Daoy (cell line): ENCODE measurements at places on chromosomes 11 and 22. TPM values are rescaled to one million over a fixed set of nuclear protein-coding genes. Genes with fewer than 3 reads are reported as not detected.

DNA sequence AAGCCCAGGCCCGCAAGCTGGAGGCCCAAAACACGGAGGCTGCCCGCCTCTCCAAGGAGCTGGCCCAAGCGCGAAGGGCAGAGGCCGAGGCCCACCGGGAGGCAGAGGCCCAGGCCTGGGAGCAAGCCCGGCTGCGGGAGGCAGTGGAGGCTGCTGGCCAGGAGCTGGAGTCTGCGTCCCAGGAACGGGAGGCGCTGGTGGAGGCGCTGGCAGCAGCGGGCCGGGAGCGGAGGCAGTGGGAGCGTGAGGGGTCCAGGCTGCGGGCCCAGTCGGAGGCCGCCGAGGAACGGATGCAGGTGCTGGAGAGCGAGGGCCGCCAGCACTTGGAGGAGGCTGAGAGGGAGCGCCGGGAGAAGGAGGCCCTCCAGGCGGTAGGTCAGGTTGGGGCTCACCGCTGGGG lies 4.8 kb downstream of the CCDC88B start:
- no peak for DNase-seq

DNA sequence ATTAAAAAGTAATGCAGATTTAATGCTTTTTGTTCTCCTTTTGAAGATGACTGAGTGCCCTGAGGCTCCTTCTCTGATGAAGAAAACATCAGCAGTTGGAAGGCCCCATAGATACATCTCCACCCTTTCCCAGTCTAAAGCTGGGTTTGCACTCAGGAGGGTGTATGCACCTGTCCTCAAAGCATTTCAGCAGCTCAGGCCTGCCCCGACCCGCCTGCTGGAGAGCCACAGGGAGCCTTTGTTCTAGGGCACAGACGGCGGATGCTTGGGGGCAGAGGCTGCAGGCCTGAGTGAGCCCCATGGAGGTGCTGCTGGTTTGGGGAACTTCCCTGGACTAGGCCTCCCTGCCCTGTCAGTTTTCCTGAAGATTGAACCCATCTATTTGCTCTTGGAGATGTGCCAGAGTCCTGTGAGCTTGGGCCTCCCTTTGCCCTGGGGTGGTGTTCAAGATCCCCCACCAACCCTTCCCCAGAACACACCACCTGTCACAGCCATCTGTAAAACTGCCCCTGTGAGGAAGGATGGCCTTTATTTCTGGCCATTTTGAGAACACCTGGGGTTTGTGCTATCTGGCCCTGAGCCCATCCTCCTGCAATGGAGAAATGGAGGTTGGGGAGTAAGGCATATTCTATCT lies 160.0 kb downstream of the NAV2 start:
- DNase-seq: no peak

DNA sequence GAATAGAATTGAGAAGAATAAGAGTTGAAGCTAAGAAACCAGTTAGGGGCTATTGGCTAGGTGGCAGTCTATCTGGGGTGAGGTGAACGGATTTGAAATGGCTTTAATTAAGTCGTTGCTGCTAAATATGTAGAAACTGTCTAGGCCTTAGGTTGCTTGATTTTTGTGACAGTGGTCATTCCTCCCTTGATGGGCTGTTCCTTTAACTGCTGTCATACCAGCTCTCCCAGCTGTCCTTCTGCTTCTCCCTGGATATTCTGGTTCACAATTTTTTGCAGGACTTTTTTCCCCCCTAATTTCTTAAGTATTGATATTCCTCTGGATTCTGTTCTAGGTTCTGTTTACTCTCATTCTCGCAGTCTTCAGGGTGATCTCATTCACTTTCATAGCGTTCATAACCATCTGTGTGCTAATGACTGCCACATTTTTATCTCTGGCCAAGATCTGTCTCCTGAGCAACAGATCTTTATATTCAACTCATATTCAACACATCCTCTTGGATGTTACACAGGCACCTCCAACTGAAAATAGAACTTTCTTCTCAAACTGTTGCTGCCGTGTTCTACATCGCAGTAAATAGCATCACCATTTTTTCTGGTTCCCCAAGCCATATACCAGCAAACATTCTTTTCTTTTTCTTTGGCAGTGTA lies 134.1 kb downstream of the UVRAG start:
- peak; percentile 4 for DNase-seq

GRCh38 chr11:6318204-6318603 lies 2.1 kb downstream of the CAVIN3 start:
- no peak for DNase-seq

CDHR5 gene
- not detected in 2 replicates for total RNA-seq

DNA sequence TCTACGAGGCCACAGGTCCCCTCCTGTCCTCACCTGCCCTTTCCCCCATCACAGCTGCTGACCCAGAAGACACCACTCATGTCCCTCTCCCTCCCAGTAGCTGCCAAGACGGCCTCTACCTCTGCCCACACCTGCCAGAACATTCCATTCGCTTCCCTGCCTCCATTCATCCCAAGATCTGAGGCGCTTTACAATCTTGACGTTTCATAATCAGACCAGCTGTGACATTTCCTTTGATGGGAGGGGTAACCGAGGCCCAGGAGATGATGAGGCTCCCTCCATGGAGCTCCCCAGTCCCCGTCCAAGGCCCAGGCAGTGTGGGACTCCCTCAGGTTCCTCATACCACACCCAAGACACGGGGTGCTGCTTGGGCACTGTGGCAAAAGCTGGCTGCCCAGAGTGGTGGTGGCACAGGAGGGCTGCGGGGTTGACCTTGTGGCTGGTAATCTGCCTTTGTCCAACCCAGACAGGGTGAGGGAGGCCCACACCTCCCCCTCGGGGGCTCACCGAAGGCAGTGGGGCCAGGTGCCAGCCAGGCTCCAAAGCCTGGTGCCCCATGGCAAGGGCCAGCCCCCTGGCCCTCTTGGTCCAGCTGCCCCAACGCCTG lies 17.3 kb downstream of the PHLDA2 start:
- no peak for DNase-seq

ZBTB16 gene
- total RNA-seq: not detected in 2 replicates

PHRF1 gene
- total RNA-seq: 22.0 and 29.2 TPM in 2 replicates

GRCh38 chr11:1896923-1897322 lies 5.2 kb upstream of the PRR33 start:
- no peak for DNase-seq

DNA sequence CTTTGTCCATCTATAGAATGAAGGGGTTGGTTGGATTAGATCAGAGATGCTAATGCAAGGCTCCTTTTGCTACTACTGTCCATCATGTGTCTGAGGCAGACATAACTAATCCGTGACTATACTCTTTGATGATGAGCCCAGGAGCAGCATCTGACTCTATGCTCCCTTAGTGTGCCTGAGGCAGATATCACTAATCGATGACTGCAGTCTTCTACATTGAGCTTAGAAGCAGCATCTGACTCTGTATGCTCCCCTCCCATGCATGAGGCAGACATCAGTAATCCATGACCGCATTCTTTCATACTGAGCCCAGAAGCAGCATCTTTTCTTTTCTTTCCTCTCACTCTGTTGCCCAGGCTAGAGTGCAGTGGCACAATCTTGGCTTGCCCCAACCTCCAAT lies 4.2 kb downstream of the TCN2 start:
- no peak for DNase-seq

DNA sequence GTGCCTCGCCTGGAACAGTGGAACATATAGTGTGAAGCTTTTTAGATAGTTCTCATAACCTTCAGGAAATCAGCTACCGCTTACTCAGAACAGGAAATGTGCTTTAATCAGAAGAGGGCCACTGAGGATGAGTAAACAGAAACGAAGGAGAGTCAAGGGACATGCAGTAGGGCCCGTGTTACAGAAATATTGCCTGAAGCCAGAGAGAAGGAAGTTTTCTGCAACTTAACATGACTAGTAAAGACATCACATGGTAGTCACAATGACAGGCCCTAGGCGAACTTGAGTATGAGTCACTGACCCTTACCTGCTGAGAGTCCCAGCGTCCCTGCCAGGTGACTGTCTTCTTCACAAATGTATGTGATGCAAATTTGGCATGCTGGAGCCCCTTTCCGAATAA lies 39.4 kb downstream of the CARD18 start:
- no peak for DNase-seq
